Daoy (cell line): ENCODE measurements at places on chromosomes 11 and 22. TPM values are rescaled to one million over a fixed set of nuclear protein-coding genes. Genes with fewer than 3 reads are reported as not detected.

DNA sequence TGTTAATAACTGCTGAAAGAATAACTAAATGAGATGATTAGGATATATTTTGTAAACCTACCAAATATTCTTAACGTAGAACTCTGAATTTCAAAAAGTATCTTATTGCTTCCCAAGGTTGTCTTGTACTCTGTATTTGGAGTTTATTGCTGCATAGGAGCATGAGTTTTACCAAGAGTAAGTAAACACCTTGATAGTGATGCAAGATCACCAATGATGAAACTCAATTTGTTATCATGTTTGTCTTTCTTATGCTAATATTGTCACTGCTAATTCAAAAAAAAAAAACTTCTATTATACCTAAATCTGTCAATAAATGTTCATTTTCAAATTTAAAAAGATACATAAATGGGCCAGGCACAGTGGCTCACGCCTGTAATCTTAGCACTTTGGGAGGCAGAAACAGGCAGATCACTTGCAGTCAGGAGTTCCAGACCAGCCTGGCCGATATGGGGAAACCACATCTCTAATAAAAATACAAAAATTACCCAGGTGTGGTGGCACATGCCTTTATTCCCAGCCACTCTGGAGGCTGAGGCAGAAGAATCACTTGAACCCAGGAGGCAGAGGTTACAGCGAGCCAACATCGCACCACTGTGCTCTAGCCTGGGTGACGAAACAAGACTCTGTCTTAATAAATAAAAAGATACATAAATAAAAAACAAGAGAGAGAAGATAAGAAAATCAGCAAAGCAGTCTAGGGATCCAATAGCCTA, 23.4 kb upstream of the PLAAT2 start:
- no peak for DNase-seq

- DNase-seq: no peak
These were observed 198.4 kb upstream of the SESN3 start for GRCh38 chr11:95429376-95429907.

- DNase-seq: peak; percentile 91
These were observed 2.1 kb downstream of the MED15 start for GRCh38 chr22:20509344-20510047.

DNA sequence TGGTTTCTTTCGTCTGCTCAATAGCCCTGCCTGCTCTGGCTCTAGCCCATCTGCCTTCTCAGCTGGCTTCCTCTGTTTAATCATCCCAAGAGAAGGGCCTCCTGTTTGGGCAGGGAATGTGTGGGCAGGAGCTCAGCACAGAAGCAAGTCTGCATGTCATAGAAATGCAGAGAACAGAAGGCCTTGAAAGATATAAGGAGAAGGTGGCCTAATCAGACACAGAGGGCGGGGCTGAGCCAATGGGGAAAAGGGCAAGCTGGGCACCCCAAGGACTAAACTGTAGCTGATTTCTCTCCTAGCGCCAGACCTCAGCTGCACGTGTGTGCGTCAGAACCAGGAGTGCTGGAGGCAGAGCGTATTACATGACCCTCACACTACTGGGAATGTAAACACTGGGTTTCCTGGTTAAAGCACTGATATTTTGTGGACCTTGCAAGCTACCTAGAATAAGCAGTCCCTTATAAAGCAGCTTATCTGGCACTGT, 7.6 kb upstream of the CCKBR start:
- no peak for DNase-seq

Gene HBD
- total RNA-seq: not detected in 2 replicates
